ENCODE measurements at places on chromosomes 1 and 21. TPM values are rescaled to one million over a fixed set of nuclear protein-coding genes. Genes with fewer than 3 reads are reported as not detected.

The UMODL1 gene
- not detected for polyA plus RNA-seq

The FMOD gene
- polyA plus RNA-seq, result 54.8 TPM

The TRIM45 gene
- 19.6 TPM for polyA plus RNA-seq

The ASB17 gene
- not detected for polyA plus RNA-seq

The OR2T29 gene
- polyA plus RNA-seq, result not detected

The COL16A1 gene
- 121 TPM for polyA plus RNA-seq

The VANGL2 gene
- 11.0 TPM for polyA plus RNA-seq

The DCST1 gene
- polyA plus RNA-seq, result not detected

The PARS2 gene
- 4.5 TPM for polyA plus RNA-seq

The KIF26B gene
- 0.99 TPM for polyA plus RNA-seq

The LPAR3 gene
- 0.12 TPM for polyA plus RNA-seq

The GIPC2 gene
- 0.94 TPM for polyA plus RNA-seq

The SGIP1 gene
- polyA plus RNA-seq, result 2.0 TPM

The PGBD5 gene
- polyA plus RNA-seq, result 33.4 TPM

The ZNF695 gene
- 1.3 TPM for polyA plus RNA-seq

The PLXNA2 gene
- polyA plus RNA-seq, result 43.8 TPM

The LDLRAP1 gene
- 14.5 TPM for polyA plus RNA-seq

The PTPN22 gene
- 0.26 TPM for polyA plus RNA-seq

The PLPPR5 gene
- polyA plus RNA-seq, result 1.7 TPM

The DENND4B gene
- polyA plus RNA-seq, result 39.7 TPM

The OR2M3 gene
- polyA plus RNA-seq, result 0.03 TPM

The MCOLN3 gene
- 2.2 TPM for polyA plus RNA-seq

The IGSF5 gene
- 0.70 TPM for polyA plus RNA-seq

The UBASH3A gene
- polyA plus RNA-seq, result not detected

The SOX13 gene
- 30.2 TPM for polyA plus RNA-seq

The NTPCR gene
- 41.0 TPM for polyA plus RNA-seq

The ERICH3 gene
- polyA plus RNA-seq, result 0.08 TPM

The ARHGAP29 gene
- polyA plus RNA-seq, result 36.1 TPM

The KRTAP19-1 gene
- not detected for polyA plus RNA-seq

The CLDN17 gene
- polyA plus RNA-seq, result not detected

The ITPKB gene
- polyA plus RNA-seq, result 25.1 TPM
